Stimulated activated CD8-positive, alpha-beta memory T cell treated with anti-CD3 and anti-CD28 coated beads, Interleukin-15, amount 100 ng/mL, for 1 hour (primary cell): ENCODE measurements at places on chromosomes 11 and 22.

- DNase-seq = no peak
These were observed 147.1 kb downstream of the C11orf91 start for GRCh38 chr11:33553486-33553885.

DNA sequence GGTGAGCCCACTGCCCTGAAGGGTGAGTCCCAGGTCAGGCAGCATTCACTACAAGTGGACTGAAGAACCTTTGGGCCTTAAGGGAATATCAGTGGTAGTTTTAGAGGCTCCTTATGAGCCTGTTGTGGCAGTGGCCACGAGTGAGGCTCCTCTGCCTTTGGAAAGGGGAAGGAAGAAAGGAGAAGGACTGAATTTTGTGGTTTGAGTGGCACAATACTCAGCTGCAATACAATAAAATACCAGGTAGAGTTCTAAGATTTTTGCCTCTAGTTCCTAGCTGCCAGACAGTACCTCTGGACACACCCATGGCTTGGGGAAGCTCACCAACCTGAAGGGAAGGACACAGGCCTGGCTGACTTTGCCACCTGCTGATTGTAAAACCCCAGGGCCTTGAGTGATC lies 260.9 kb downstream of the DYNC2H1 start:
- DNase-seq = no peak

GRCh38 chr11:63945477-63946163 lies 6.8 kb downstream of the NAA40 start:
- no peak for DNase-seq

- no peak for DNase-seq
These were observed 1.2 kb downstream of the ELFN2 start for GRCh38 chr22:37425800-37426705.

DNA sequence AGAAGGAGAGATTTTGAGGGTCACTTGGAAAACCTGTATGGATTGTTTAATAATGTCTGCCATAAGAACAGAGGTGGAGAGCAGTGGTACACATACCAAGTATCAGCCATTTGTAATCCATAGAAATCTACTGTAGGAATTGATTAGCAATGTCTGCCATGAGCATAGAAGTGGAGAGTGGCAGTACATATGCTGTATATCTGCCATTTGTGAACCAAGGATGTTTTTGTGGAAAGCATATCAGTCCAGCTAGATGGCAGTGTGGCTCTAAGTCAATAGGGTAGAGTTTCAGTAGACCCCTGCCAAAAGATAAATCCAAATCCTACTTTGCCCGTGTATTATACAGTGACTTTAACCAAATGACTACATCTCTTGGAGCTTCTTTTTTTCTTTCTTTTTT lies 82.9 kb upstream of the SEZ6L start:
- DNase-seq = no peak

DNA sequence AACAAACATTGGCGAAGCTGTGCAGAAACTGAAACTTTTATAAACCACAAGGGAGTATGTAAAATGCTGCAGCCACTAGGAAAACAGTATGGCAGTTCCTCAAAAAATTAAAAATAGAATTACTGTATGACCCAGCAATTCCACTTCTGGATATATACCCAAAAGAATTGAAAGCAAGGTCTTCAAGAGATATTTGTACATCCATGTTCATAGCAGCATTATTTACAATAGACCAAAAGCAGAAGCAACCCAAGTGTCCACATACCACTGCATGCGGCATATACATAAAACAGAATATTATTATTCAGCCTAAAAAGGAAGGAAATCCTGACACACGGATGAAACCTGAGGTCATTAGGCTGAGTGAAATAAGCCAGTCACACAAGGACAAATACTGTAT lies 85.8 kb downstream of the RELT start:
- DNase-seq = no peak

DNA sequence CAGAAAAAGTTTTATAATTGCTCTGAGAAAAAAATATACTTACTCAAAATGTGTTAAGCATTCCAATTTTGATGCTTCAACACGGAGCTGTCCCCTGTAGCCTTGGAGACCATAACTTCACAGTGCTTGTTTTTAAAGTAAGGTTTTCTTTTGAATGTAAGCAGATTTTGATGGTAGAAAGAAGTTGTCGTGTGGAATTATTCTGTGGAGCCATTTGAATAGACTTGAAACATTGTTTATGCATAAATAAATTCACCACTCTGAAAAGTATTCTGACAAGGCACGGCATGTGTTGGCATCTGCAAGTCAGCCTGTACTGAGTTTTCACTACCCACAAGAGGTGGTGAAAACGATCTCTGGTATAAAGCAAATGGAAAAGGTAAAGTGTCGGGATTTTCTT lies 115.5 kb downstream of the UVRAG start:
- no peak for DNase-seq

- no peak for DNase-seq
These were observed 13.0 kb downstream of the JHY start for GRCh38 chr11:122895563-122895962.

GRCh38 chr22:47724030-47724429 lies 961.6 kb downstream of the TBC1D22A start:
- no peak for DNase-seq

DNA sequence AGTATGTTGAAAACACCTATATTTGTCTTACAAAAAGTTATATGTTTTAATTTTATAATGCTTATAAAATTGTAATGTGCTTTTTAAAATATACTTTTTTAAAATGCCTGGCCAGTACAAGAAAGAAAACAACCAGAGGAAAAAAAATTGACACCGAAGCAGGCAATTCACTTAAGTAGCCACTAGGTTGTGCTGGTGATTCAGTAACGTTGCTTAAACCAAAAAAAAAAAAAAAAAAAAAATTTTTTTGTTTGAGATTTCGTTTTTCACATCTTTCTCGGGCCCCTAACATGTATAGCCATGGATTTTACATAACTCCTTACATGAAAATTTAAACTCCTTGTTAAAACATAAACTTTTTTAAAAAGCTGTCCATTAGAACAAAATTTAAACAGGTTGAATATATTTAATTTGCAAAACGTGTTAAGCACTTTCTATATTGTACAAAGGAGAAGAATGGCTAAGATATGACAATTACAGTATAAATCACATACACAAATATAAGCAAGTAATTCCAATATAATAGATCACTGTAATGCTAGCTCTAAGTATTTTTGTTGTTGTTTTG lies 9.2 kb downstream of the OR8B4 start:
- no peak for DNase-seq

DNA sequence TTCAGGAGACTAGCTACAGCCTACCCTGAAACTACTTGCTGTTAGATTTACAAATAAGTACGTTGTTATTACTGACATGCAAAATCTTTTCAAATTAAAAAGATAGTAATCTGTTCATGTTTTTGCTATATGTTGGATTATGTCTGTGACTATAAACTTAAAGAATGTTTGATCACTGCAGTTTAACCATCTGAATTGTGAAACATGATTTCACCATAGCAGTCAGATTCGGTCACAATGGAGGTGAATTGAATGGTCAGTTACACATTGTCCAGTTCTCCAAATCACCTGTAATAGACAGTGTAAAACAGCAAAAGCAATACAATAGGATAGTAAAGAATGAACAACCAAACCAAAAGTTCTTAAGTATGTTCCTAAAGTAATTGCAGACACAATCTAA lies 43.3 kb downstream of the CCDC83 start:
- no peak for DNase-seq
